ENCODE measurements at places on chromosomes 13 and 19.

- DNase-seq: no peak
These were observed 34.2 kb downstream of the COMP start for GRCh38 chr19:18756896-18757295.

- DNase-seq: peak; percentile 41
These were observed 93.7 kb downstream of the TRPC4 start for GRCh38 chr13:37775871-37776270.

GRCh38 chr13:75102001-75102716, 379.8 kb downstream of the TBC1D4 start:
- DNase-seq: peak; percentile 33

DNA sequence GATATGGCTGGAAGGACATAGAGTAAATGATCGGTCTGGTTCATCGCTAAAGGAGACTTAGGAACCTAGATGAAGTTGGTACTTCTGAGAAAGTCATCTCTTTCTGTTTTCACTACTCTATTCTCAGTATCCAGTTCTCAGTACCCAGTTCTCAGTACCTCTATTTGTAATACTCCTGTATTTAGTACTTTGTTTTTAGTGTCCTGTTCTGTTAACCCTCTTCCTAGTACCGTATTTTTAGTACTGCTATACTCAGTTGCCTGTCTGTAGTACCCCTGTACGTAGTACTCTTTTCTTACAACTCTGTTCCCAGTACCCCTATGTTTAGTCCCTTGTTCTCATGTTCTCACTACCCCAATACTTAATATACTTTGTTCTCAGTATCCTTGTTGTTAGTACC, 1.2 kb downstream of the RFXAP start:
- DNase-seq: no peak

DNA sequence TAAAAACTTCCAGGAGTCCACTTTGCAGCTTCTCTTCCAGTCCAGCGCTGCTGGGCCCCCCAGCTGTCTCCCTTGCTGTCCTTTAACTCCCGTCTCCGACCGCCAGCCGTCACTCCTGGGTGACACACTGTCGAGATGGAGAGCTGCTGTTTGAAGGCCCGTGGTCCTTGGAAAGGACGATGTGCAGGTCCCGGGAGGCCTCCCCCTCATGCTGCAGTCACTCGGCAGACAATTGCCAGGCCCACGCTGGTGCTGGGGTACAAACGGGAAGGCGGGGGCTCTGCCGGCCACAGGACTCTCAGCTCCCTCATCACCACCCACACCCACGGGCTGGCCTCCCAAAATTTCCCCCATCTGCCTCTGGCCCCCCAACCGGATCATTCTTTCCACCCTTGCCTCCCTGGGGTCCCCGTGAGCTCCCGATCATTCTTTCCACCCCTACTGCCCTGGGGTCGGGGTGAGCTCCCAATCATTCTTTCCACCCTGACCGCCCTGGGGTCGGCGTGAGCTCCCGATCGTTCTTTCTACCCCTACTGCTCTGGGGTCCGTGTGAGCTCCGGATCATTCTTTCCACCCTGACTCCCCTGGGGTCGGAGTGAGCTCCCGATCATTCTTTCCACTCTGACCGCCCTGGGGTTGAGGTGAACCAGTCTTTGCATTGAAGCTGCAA, 16.0 kb upstream of the ZNF554 start:
- no peak for DNase-seq

DNA sequence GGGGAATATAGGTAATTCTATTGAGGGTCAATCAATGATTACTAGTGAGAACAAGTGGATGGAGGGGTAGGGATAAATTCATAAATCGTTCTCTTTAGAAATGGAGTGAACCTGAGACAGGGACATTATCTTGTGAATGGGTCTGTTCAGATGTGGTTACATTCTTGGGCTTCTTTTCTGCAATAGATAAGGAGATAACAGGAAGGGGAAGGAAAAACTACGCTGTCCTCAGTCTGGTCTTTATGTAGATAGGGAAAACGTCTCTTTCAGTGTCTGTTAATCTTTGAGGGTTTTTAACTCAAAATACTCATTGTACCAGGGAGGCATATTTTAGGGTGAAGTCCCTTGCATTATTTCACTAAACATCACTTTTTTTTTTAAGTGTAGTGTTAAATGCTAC, 266.7 kb upstream of the MAB21L1 start:
- no peak for DNase-seq

DNA sequence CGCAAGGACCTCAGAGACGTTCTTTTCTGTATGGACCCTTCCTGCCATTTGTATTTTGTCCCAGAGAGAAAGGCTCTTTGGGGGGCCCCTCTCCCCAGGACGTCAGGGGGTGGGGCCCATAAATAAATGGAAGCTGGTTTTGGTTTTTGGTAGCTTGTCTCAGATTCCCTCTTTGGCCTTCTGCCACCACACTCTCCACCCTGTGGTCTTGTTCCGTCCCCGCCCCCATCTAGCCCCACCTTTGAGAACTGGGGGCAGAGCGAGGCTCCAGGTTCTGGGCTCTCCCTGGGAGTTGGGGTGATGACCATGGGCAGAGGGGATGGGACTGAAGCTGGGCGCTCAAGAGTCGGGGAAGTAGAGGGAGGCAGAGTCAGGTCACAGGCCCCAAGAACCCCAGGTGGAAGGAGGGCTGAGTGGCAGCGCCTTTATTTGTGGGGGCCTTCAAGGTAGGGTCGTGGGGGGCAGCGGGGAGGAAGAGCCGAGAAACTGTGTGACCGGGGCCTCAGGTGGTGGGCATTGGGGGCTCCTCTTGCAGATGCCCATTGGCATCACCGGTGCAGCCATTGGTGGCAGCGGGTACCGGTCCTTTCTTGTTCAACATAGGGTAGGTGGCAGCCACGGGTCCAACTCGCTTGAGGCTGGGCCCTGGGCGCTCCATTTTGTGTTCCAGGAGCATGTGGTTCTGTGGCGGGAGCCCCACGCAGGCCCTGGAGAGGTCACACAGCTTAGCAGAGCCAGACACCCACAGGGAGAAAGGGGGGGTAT, 3.3 kb downstream of the ISYNA1 start:
- no peak for DNase-seq

DNA sequence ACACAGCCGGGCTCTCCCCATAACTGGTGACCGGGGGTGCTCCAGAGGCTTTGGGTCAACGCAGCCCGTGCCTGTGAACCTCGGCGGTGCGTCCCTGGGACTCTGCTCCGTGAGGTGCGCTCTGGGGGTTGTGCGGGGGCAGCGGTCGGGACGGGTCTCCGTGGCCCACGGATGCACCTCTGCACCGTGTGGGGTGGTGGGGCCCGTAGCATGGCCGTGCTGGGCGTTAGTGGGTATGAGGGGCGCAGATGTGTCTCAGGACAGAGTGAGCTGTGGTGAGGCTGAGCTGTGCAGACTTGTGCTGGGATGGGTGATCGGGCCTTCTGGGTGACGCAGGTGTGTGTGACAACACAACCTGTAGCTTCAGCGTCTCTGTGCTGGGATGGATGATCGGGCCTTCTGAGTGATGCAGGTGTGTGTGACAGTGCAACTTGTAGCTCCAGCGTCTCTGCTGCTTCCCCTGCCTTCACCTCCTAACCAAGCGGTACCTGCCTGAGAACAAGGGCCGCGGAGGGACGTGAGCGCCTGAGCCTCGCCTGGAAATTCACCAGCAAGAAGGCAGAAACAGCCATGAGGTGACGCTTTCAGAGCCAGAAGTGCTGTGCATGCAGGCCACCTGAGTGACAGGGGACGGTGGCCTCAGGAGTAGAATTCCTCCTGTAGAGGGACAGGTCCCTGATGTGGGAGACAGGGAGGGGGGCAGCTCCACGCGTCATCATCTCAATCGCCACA, 599 bp downstream of the ZNF331 start:
- DNase-seq: no peak

GRCh38 chr19:49579947-49580263, 451 bp downstream of the NOSIP start:
- DNase-seq: no peak

DNA sequence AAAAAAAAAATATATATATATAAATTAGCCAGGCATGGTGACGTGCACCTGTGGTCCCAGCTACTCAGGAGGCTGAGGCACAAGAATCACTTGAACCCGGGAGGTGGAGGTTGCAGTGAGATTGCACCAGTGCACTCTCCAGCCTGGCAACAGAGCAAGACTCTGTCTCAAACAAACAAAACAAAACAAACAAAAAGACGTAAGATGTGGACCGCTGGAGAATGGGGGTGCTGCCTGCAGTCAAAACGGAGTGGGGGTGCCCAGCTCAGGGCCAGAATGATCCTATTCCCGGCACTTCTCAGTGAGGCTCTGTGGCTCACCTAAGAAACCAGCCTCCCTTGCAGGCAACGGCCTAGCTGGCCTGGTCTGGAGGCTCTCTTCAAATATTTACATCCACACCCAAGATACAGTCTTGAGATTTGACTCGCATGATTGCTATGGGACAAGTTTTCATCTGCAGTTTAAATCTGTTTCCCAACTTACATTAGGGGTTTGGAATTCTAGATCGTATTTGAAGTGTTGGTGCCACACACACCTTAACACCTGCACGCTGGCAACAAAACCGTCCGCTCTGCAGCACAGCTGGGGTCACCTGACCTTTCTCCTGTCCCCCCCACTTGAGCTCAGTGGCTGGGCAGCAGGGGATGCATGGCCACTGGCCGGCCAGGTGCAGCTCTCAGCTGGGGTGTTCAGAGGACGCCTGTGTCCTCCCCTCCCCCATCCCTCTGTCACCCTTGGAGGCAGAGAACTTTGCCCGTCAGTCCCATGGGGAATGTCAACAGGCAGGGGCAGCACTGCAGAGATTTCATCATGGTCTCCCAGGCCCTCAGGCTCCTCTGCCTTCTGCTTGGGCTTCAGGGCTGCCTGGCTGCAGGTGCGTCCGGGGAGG, at the start of gene F7:
Gene F7, plus strand, starts transcription at position 760 of the 889 bp plus-strand sequence. Its CDS starts 51 bp downstream, at position 811.
- no peak for DNase-seq

DNA sequence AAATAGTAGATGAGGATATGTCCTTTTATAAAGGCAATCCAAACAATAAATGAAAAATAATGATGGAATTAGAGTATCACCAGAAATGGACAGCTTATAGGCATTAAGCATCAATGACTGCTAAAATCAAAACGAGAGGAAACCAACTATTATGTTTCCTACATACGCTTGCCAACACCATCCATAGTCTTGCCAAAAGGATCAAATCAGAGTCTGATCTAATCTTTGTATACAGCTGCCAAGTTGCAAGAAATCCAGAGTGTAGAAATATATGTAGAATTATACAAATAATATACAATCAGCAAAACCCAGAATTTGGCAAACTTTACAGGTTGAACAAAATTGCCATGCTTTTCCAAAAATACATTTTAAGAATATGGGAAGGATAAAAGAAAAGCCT, 1661.6 kb downstream of the SLITRK1 start:
- DNase-seq: no peak

DNA sequence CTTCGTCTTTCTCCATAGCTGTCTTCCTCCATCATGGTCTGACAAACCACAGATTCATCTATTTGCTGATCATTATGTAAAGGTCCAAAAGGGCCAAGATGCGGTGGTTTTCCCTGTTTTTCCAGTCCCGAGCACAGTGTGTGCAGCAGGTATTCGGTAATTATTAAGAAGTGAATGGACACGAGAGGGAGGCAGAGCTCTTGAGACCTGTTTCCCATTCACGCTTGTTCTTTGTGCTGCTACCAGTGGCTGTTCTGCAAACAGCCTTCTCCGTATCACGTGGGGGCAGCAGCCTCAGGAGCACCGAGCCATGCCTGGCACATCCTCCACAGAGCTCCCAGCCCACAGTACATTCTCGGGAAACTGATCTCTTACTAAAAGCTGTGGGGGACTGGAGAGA, 50.3 kb downstream of the CCDC70 start:
- DNase-seq: peak; percentile 64

DNA sequence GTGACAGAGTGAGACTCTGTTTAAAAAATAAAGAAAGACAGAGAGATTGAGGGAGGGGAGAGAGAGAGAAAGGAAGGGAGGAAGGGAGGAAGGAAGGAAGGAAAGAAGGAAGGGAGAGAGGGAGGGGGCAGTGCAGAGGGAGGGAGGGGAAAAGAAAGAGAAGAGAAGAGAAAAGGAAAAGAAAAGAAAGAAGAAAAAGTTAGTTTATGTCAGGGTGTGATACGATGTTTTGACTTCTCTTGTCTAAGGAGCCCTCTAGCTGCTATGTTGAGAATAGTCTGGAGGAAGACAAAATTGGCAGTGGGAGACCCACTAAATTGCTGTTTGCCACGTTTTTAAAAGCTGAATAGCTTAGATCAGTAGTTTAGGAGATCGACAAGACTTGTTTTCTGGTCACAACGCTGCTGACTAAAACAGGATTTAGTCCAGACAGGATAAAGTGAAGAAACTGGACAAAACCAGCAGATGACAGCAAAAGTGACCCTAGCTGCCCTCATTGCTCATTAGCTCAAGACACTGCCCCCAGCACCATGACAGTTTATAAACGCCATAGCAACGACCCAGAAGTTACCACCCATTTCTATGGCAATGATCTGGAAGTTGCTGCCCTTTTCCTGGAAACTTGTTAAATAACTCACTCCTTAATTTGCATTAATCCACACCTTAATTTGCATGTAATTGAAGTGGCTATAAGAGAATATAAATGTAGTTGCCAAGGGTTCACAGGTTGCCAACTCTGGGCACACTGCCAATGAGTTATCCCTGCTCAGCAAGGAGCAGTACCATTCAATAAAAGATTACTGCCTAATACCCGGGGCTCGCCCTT, 11.1 kb downstream of the TEX101 start:
- DNase-seq: peak; percentile 12

DNA sequence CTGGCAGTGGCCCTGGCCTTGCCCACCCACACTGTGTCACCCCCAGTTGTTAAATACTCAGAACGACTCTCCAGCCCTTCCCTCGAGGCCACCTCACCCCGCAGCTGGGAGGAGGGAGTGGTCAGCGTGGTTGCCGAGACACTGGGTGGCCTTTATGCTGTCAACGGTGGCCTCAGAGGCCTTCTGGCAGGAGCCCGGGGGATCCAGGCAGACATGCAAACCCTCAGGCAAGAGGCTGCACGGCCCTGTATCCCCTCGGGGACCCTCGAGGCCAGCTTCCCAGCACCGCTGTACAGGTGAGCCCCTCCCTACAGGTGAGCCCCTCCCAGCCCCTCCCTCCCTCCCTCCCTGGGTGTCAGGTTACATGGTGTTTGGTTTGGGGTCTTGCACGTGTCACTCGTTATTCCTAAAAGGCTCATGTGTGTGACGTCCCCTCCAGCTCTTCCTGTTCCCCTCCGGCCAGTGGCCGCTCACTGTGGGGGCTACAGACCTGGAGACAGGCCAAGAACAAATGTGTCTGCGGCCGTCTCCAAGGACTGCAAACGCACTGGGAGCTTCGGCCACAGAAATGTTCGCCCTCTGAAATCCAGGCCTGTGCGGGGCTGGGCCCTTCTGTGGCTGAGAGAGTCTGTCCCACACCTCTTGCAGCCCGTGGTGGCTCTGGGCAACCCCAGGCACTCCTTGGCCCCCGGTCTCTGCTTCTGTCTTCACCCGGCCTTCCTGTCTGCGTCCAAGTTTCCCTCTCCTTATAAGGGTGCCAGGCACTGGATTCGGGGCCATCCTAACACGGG, at the start of gene TEKTIP1:
Gene TEKTIP1, plus strand, starts transcription at position 210 of the 791 bp plus-strand sequence. Its CDS starts 4 bp downstream, at position 214.
- DNase-seq: no peak

All from kidney tubule cell (primary cell).